ENCODE measurements at places on chromosomes 3 and 15.
A peak's percentile ranks its signal among the peaks of the same experiment; 100 is the strongest.

- DNase-seq = no peak
These were observed 369.8 kb downstream of the DIPK2A start for GRCh38 chr3:144341471-144341870.

DNA sequence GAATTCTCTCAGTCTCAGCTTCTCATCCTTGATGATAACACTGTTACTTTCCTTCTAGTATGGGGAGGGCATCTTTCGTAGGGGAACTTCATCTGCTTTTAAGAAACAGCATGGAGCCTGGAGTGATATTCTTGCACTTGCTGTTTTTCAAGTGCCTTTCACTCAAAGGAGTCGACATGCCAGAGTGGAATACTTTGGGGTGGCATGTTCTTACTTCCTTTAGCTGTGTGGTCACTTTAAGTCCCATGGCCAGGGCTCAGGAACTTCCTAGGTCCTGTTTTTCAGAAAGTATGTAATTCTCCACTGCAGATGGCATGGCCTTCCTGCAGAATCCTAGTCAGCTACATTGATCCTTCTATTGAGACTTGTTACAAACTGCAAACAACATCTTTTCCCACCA, 28.1 kb upstream of the CDCP1 start:
- DNase-seq = no peak

DNA sequence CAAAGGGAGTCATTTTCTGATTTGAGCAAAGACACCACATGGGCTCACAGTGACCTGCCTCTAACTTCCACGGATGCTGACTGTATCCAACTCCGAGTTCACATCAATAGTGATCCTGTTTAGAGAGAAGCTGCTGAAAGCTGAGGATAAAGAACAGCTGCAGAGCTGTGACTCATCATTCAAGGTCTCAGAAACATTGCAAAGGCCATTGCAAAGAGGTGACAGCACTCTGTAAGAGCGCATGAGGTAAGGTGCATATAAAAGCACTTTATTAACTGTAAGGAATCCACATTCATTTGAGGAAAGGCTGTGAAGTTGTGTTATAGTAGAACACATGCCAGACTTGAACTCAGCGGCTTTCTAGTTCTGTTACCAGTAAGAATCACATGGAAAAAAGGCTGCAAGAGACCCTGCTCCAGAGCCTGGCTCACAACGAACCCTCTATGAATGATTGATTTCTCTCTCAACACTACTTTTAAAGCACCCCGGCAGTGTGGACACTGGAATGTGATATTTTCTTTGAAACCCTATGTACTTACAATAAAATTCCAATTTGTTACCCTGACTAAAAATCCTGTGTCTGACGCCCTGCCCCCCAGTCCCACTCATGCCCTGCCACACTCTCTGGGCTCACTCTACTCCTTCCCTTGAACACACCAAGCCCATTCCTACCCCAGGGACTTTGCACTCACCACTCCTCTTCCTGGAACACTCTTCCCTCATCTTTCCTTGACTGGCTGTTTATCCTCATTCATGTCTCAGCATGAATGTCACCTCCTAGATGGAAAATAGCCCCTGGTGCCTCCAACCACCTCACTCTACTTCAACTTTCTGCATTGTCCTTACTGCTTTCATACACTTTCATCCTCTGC, 111.2 kb downstream of the LSM3 start:
- DNase-seq = peak; percentile 50

- DNase-seq = no peak
These were observed 4.5 kb upstream of the LSG1 start for GRCh38 chr3:194676471-194676870.

- no peak for DNase-seq
These were observed 333.1 kb upstream of the NECTIN3 start for GRCh38 chr3:110738531-110738930.

DNA sequence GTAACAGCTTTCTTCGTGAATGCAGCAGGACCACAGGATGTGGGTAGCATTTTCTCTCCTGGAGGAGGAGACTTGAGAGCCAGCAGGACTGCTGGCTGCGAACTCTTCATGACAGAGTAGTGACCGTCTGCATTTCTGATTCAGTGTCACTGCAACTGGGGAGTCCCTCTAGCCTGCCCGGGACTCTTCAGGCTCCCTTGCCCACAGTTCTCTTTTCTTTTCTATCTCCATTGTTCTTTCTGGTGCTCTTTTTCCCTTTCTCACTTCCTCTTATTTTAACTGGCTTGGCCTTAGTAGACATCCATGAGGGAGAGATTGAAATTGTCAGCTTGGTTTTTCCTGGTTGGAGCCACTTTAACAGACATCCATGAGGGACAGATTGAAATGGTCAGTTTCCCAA, 49.9 kb upstream of the P2RY1 start:
- no peak for DNase-seq

- DNase-seq = no peak
These were observed 10.3 kb downstream of the TIMP4 start for GRCh38 chr3:12148183-12148940.

- DNase-seq = no peak
These were observed 114.8 kb downstream of the WDR76 start for GRCh38 chr15:43941555-43941954.

DNA sequence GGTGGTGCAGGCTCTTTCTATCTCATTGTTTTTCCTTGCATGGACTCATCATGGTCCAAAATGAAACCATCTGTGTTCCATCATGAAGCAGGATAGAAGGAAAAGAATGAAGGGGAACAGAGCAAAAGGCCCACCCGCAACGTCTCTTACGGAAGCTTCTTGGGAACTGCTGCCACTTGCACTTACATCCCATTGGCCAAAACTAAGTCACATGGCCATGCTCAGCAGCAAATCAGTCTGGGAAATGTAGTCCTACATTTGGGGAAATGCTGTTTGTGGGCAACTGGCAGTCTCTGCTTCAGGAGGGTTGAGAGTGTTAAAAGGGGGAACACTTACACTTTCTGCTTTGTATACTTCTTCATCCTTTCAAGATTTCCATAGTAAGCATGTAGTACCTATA, 191.6 kb downstream of the SV2B start:
- no peak for DNase-seq

GRCh38 chr15:83871808-83872559, 218.1 kb downstream of the ADAMTSL3 start:
- peak; percentile 41 for DNase-seq

DNA sequence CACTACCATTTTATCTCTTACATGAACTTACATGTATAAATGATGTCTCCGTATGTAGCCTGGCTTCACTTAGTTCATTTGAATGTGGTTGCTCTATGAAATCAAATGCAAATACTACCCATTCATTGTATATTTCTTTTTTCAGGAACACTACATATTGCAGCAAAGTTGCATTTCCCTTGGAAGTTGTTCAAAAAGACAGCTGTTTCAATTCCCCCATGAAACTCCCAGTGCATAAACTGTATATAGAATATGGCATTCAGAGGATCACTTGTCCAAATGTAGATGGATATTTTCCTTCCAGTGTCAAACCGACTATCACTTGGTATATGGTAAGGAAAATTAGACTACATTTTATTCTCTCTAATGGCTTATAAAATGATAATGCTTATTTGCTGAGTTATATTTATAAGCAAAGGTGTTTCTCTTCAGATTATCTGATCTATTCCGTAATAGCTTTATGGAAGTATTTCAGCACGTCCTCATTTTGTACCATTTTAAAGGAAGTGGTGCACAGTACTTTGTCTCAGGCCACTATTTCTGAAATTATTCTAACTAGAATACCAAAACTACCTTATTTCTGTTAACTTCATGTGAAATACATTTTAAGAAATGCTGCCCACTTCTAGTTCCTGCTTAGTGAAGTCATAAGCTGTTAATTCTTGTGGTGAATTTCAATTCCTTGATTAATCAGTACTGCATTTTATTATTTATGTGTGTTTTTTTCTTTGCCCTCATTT, 95.1 kb downstream of the IL1RAP start:
- no peak for DNase-seq

DNA sequence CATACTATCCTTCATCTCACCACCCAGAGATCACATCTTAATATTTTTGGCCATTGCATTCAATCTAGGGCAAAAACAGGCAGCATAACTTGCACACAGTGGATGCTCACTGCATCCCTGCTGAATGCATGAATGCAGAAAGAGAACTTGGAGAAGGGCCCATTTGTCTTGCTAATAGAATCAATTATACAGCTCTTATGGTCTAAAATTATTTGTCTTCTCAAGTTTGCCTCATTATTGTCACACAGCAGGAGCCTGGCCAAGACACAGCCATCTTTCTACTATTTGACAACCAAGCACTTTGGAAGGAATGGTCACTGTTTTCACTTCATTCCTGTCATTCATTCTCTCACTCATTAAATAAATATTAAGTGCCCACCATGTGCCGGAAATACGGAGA, 1.2 kb upstream of the ARHGEF26 start:
- no peak for DNase-seq

- DNase-seq = no peak
These were observed 90.7 kb downstream of the CNTN6 start for GRCh38 chr3:1183320-1184048.

GRCh38 chr3:186772701-186773417, 10.5 kb upstream of the EIF4A2 start:
- DNase-seq = peak; percentile 65

- no peak for DNase-seq
These were observed 146.2 kb upstream of the ZBTB20 start for GRCh38 chr3:115293321-115293720.

All from putamen (tissue), 1 donor.